ENCODE measurements at places on chromosomes 7 and 10.

DNA sequence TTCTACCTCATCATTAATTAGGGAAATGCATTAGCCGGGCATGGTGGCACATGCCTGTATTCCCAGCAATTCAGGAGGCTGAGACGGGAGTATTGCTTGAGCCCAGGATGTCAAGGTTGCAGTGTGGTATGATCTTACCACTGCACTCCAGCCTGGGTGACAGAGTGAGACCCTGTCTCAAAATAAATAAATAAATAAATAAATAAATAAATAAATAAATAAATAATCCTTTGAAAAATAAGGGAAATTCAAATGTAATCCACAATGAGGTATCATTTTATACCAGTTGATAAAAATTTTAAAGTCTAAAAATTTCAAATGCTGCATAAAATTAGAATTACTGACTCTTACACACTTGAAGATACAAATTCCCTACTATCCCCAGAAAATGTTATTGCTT, 334.3 kb downstream of the ADK start:
- DNase-seq, result no peak

DNA sequence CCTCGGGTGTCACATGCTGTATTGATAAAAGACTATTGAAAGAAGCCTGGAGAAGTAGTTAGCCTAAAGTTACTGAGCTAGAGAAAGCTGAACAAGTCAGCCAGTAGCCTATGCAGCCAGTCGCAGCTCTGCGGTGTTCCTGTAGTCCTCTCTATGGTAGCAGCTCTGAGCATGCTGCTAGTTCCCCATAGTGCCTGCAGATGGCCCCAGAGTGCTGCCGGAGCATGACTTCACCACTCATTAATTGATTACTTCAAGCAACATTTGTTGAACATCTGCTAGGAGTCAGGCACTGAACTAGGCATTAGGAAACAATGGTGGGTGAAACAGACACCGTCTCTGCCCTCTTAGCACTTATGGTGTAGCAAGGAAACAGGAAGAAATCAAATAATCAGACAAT, 422.7 kb downstream of the SORCS3 start:
- DNase-seq, result peak; percentile 27

- no peak for DNase-seq
Observed at GRCh38 chr10:14574291-14574690, 200.4 kb downstream of the FAM107B start.

GRCh38 chr10:82190432-82191260, 315.7 kb downstream of the NRG3 start:
- no peak for DNase-seq

DNA sequence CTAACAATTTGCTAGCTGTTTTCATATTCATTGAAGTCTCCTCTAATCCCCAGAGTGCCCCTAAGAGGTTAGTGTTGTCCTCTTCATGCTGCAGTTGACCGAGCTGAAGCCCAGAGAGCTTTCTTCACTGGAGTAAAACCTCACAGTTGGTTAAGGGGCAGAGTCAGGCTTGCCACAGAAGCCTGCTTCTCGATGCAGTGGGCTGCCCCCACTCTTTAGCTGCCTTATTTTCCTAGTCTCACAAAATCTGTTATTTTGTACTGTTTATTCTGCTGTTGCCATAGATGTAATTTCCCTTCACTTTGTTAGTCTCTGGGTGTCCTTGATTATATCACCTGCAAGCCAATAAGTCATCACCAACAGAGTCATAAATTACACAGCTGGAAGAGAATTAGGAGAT, 56.3 kb upstream of the ZPBP start:
- no peak for DNase-seq

DNA sequence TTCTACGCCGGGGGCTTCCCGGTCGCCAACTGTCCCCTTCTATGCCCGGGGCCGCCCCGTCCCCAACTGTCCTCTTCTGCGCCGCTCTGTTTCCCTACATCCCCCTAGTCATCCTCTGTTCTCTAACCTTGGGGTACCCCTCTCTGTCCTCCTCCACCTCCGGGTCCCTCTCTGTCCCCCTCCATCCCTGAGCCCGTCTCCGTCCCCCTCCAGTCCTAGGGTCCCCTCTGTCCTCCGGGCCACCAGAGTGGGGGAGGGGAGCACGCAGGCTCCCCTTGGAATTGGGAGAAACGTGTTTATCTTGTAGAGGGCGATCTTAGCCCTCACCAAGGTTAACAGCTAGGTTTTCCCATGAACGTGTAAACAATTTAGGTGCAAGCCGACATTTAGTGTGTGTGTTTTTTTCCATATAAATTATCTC, 852 bp upstream of the KLF6 start:
- peak; percentile 69 for DNase-seq

- DNase-seq, result peak; percentile 53
Observed at GRCh38 chr10:1408651-1409367, 328.5 kb downstream of the ADARB2 start.

GRCh38 chr7:127850195-127850594, 181.0 kb downstream of the LRRC4 start:
- DNase-seq, result no peak

DNA sequence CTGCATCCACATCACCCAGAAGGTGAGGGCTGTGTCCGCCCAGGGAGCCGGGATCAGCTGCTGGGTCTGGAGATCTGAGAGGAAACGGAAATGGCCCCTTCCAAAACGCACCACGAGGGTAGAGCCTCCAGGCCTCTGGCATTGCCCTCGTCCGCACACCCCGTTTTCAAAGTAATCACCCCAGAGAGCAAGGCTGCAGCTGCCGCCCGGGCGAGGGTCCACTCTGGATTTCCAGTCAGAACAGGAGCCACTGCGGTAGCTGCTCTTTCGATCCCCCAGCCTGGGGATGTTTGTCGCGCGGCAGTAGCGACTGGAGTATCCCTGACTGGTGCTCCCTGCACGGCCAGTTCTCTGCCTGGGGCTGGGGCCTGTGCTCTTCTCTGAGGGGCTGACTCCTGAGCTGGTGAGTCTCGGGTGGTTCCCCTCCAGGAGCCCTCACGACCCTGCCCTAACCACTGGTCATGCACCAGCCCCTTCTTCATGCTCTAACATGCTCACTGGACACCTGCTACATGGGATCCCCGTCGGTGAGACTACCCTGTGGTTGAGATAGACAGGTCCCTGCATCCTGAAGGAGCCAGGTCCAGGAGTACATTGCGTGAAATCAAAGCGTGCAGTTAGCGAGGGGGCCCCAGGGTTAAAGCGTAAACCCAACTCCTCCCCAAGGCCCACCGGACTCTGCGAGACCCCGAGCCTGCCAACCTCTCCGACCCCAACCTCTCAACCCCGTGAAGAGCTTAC, 99.2 kb downstream of the FOXL3 start:
- DNase-seq, result no peak

- no peak for DNase-seq
Observed at GRCh38 chr7:130822642-130823041, 88.6 kb upstream of the KLF14 start.

DNA sequence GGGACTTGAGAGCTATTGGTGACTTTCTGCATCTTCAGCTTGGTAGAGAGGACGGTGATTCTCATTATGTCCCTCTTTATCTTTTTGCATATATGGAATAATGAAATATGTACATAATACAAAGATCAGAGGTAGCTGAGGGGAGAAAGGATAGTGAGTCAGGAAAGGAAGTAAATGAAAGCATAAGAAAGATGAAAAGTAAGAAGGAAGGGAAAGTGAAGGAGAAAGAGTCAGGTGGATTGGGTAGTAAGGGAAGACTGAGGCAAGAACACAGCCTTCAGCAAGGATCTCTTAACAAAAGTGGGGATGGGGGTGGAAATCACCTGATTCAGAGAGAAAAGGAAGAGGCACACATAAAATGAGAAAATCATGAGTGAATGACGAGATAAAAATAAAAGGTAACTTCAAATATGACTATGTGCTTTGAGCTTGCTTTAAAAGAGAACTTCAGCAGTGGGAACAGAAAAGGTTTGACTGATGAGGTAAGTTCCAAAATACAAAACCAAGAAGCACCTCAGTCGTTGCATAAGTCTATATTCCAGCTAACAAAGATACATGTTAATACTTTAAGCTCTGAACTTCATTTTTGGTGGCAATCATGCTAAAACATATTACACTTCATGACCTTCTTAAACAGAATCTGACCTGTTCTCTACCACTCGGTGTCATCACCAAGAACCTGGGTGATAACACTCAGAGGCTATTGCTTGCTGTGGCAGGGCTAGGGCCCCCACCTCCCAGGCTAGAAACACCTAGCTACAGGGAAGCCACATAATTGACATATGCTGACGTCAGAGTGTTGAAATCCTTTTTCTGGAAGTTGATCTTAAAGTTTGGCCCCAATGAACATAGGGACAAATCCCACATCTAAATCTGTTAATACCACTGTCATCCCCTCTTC, 32.9 kb downstream of the NRCAM start:
- no peak for DNase-seq

GRCh38 chr10:28317760-28318159, 14.9 kb upstream of the MPP7 start:
- no peak for DNase-seq

DNA sequence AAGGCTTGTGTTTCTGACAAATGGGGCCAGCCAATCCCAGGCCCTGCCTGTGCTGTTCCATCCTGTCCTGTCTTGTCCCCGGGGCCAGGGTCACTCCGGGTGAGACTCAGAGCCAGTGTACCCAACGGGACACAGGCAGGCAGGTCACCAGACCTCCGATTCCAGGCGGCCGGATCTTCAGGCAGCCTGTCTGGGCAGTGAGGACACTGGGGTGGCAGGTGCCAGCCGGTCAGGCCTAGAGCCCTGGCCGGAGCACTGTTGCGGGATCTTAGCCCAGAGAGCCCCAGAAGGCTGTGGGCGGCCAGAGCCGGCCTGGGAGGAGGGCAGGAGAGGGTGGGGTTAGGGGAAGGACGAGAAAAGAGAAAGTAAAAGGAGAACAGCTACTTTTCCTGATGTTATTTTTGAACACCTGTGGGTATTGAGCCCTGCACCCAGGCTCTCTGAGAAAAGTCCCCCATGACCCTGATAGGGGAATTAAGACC, 134.3 kb upstream of the TNRC18 start:
- DNase-seq, result no peak

- no peak for DNase-seq
Observed at GRCh38 chr10:20415684-20416083, 481.4 kb downstream of the NEBL start.

DNA sequence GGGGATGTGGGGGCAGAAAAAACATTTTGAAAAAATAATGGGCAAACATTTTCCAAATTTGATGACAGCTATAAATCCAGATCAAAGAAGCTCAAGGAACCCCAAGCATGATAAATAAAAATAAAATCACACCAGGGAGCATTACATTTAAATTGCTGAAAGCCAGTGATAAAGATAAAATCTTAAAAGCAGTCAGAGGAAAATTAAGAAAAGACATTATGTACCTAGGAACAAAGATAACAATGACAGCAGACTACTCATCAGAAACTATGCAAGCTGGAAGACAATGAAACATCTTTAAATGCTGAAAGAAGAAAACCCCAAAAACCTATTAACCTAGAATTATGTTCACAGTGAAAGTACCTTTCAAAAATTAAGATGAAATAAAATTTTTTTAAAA, 23.3 kb downstream of the NEUROG3 start:
- no peak for DNase-seq
